Ureter (tissue), 1 donor: ENCODE measurements at places on chromosomes 2 and 18. TPM values are rescaled to one million over a fixed set of nuclear protein-coding genes. Genes with fewer than 3 reads are reported as not detected.

DNA sequence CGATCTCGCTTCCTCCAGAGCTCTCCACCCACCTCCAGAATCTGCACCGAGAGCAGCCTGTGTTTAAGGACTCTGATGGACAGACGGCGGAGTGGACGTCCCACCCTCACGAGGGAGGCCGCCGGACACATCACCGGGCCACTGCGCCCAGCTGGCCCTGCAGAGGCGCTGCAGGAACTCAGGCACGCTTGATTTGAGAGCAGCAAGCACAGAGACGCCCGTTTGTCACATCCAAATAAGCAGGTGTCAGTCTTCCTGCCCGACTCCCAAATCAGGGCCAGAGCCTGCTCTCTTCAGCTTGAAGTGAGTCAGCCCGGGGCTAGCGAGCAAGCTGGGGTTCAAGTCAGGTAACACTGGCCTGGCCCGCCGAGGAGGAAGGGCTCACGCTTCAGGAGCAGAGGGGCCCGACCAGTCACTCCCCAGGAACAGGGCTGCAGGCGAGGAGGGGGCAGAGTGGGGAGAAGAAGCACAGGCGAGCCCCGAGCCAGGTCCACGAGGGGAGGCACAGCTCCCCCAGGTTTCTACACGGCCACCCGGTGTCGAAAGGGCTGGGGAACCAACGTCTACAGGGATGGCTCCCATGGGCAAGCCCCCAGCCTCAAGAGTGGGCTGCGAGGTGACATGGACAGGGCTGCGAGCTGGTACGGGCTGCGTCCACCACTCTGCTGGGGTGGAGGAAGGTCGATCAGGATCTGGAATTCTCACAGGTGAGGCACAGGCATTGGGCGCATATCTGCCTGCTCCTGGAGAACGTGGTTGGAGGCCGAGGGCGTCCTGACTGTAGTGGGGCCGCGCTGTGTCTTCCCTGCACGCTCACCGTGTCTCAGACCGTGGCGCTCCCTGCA is 52.5 kb upstream of the CTDP1 start:
- DNase-seq, result no peak

DNA sequence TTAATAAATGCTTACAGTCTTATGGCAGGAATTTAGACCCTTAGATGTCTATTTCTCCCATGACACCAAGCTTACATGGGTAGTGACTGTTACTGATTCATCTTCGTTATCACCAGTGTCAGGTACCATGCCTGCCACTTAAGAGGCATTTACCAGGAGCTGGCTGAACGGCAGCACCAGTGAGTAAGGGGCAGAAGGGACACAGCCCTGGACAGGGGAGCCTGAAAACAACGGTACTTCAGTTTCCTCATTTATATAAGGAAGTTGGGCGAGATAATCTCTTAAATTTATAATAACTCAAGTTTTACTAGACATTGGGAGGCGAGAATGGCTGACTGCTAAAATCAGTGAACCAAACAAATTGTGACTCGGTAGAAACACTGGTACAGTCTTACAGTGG is 1.2 kb downstream of the COA5 start:
- DNase-seq, result no peak

- no peak for DNase-seq
Observed at GRCh38 chr2:74429487-74430451, 8.2 kb downstream of the WDR54 start.

GRCh38 chr2:219810895-219811294 is 183.5 kb downstream of the SLC4A3 start:
- DNase-seq, result no peak

GRCh38 chr2:133167990-133168389 is 400.3 kb downstream of the NCKAP5 start:
- no peak for DNase-seq

KRTCAP3 gene
- total RNA-seq, result 52.9 TPM

UXS1 gene
- total RNA-seq, result 62.2 TPM

DNA sequence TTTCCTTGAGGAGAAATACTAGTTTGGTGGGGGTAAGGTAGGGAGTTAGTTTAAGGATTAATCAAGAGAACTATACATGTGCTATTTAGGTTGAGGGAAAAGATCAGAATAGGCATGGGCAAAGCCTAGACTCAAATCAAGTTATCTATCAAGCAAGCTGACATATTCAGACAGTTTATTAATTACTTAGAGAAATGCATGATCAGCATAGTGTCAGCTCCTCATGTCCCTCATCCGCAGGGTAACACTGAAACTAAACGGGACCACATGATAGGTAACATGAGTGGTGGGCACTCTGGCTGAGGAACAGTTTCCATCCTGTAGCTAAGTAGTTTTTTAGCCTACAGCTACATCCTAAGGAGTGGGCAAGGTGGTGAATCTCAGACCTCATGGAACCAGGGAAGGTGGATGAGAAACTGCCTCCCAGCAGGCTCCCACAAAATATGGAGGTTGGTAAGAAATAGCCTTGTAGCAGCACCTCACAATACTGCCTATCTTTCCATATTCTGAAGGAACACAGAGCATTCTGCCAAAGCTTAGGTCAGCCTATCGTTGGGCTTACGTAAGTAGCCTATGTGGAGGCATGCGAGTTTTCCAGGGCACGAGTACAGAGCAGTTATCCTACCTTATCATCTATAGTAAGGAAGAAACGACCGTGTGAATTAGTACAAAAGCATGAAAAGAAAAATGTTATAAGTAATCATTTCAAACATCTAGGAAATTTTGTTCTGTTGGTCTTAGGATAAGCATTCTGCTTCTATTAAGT is 18.4 kb downstream of the ZC3H6 start:
- no peak for DNase-seq

- DNase-seq, result no peak
Observed at GRCh38 chr2:38653715-38654527, 12.0 kb upstream of the GALM start.

RASGRP3 gene
- 9.9 TPM for total RNA-seq

- DNase-seq, result no peak
Observed at GRCh38 chr2:10161206-10161931, 38.8 kb downstream of the RRM2 start.
